ENCODE measurements at places on chromosomes 7 and 10.
A peak's percentile ranks its signal among the peaks of the same experiment; 100 is the strongest.

DNA sequence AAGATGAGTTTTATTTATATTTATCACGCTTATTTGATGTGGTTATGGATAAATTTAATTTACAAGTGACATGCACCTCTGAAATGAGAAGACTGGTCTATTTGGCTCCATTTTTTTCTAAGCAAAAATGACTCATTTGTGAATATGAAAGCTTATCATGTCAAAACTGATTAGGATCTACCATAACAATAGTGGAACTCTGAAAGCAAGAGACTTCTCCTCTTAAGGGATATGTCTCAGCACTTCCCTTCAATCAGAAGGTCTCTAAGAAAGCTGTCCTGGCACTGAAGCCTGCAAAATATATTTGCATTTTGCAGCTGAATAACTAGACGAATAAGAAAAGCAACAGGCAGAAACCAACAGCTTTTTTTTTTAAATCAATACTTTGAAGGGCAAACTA is 12.7 kb downstream of the FAS start:
- no peak for DNase-seq

DNA sequence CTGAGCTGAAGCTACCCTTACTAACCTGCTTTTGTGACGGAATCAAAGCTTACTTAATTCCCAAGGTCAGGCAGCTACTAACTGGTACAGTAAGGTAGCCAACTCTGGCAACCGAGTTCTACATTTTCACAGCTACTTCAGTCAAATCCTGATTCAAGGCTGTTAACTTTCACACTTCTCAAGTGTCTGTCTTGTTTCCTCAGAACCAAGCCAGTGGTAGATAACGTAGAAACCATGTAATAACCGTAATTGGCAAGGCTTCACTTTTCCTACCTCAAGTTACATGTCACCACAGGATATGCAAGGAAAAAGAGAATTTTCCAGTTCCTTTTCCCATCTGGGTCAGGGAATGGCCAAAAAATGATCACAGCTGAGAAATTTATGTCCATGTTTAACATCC is 746.7 kb downstream of the NRG3 start:
- DNase-seq: no peak

DNA sequence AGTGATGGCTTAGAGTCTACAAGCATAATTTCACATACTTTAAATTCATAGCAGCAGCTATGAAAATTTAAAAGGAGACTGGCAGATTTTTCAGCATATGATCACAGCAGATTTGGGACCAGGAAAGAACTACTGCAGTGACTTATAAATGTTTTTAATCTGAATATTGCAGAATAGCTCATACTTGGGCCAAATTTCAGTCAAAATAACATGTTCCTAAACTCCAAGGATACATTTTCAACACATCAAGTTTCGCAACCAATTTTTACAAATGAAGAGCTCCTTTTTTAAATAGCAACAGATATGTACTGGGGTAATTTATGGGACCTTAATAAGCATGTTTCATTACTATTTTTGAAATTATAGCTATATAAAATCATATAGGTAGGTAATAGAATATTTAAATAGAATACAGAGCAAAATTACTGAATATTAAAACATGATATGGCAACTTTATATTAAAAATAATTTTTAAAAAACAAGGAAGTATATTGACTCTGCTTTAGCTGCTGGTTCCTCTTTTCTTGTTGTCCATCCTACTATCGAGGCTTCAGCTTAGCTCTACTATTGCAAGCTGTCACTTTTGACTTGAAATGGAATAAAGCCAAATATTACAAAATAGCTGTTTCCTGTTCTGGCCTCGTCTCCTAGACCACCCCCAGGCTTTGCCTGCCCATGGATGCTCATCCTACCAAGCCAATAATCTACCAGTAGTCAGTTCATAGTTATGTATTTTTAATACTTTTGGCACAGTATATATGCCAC is 123.1 kb downstream of the NRBF2 start:
- no peak for DNase-seq

GRCh38 chr7:152313217-152313616 is 122.6 kb downstream of the KMT2C start:
- DNase-seq: no peak

GRCh38 chr7:136976504-136977251 is 108.2 kb downstream of the CHRM2 start:
- no peak for DNase-seq

DNA sequence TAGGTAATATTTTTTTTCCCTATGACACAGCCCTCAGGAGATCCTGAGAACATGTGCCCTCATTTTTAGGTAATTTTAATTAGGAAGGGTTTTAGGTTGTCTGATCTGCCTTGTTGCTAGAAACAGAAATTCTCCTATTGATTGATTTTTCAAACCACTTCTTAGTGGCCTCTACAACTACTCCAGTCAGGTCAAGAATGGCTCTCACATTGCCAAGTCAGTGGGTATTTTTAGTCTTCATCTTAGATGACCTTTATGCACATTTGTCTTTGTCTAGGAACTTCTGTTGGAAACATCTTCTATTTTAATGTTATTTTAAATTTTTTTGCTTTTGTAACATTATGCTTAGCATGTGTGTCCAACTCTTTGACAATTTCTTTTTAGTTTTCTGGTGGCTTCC is 162.3 kb downstream of the MLLT10 start:
- no peak for DNase-seq

GRCh38 chr7:85239109-85239508 is 52.3 kb upstream of the SEMA3D start:
- no peak for DNase-seq

DNA sequence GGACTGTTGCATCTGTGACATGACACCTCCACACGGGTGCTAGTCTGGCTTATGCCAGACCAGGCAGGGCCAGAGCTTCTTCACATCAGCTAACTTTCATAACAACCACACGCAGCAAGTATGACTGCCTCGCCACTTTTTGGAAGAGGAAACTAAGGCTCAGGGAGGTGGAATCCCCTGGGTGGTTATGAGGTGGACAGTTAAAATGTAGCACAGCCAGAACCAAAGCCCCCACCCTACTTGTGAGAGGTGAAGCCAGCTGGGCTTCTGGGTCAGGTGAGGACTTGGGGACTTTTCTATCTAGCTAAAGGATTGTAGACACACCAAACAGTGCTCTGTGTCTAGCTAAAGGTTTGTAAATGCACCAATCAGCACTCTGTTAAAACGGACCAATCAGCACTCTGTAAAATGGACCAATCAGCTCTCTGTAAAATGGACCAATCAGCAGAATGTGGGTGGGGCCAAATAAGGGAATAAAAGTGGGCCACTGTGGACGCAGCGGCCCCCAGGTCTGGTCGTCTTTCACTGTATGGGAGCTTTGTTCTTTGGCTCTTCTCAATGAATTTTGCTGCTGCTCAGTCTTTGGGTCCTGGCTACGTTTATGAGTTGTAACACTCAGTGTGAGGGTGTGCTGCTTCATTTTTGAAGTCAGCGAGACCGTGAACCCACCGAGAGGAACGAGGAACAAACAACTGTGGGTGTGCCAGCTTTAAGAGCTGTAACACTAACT is 171.0 kb downstream of the PTPN20 start:
- no peak for DNase-seq

DNA sequence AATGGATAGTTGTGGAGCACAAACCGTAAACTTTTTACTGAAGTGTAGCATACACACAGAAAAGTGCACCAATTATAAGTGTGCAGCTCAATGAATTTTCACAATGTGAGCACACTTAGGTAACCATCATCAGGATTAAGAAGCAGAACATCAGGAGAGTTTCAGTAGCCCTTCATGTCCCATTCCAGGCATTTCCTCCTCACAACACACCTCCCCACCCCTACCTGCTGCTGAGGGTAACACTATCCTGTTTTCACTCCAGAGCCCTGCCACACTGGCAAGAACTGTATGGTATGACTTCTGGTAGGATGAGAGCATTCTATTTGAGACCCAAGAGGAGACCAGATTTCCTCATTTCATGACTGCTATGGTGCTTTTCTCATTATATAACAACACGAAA is 166.5 kb downstream of the PPP1R3A start:
- DNase-seq: no peak

- peak; percentile 99 for DNase-seq
These were observed 6.9 kb upstream of the HYCC1 start for GRCh38 chr7:23020742-23021401.

- no peak for DNase-seq
These were observed 373.3 kb upstream of the PRKCQ start for GRCh38 chr10:6953271-6953801.

DNA sequence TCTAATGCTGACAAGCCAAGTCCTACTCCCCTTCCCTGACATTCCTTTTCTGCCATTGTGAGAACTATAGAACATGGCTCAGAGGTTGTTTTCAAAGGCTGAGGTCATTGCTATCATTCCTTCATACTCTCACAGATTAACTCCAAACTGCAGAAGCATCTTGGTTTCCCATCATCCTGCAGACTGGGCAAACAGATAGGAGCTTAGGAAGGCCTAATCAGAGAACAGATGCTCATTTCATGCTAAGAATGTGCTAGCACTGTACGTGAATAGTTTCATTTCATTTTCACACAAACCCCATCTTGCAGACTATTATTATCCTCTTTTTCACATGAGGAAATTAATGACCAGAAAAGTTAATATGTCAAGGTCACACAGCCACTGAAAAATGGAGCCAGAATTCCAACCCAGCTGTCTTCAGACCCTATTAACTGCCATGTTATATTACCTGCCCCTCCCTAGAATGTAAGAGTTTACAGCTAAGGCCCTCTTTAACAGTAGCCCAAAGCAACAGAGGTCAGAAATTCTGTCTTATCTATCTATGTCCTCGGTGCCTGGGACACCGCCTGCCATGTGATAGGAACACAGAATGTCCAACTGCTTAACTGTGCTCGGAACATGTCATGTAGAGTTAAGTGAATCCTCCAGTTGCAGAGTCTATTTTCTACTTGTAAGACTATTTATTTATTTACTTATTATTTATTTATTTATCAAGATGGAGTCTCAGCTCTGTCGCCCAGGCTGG is 2.9 kb upstream of the LCOR start:
- no peak for DNase-seq

- no peak for DNase-seq
These were observed 54.5 kb downstream of the GSDME start for GRCh38 chr7:24702755-24703154.

DNA sequence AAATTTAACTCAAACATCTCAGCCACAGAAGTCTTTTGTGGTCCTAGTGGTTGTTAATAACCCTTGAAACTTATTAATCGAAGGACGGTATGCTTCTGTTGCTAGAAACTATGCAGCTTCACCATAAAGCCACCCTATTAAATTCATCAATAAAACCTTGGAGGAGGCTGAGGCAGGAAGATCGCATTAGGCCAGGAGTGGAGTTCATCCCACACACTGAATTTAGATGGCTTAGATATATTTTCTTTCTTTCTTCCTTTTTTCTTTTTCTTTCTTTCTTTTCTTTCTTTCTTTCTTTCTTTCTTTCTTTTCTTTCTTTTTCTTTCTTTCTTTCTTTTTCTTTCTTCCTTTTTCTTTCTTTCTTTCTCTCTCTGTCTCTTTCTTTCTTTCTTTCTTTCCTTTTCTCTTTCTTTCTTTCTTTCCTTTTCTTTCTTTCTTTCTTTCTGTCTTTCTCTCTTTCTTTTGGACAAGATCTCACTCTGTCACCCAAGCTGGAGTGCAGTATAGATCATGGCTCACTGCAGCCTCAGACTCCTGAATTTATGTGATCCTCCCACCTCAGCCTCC is 30.9 kb upstream of the CASD1 start:
- DNase-seq: no peak

DNA sequence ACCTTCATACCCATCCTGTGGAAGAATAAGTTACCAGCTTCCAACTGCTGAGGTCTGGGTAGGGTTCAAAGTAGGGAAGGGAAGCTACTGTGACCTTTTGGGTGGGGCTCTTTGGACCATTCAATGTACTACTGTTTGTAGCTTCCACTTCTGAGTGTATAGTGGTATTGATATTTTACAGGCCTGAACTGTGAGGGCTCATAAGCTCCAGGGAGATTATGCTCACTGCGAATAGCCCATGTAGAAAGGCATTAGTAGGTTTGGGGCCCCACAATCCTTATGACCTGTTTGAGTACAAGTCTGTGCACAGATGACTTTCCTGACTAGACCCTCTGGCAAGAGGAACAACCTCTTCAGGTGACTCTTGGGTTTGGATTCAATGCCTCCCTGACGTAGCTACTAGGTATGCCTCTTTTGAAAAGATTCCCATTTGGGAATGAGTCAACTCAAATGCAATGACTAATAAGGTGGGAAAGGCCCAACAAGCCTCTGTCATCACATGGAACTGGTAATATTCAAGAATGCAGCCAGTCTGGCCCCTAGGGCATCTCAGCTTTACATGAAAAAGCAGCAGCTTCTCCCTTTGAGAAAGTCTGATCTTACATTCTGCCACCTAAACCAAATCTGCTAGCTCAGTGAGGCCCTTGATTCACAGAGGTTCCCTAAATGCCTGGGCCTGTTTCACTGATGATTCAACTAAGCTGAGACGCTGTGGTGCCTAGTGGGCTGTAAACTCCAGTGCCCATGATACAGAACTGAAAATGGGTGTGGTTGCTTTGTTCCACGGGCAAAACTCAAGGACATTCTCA is 79.8 kb downstream of the ABI1 start:
- DNase-seq: peak; percentile 65

DNA sequence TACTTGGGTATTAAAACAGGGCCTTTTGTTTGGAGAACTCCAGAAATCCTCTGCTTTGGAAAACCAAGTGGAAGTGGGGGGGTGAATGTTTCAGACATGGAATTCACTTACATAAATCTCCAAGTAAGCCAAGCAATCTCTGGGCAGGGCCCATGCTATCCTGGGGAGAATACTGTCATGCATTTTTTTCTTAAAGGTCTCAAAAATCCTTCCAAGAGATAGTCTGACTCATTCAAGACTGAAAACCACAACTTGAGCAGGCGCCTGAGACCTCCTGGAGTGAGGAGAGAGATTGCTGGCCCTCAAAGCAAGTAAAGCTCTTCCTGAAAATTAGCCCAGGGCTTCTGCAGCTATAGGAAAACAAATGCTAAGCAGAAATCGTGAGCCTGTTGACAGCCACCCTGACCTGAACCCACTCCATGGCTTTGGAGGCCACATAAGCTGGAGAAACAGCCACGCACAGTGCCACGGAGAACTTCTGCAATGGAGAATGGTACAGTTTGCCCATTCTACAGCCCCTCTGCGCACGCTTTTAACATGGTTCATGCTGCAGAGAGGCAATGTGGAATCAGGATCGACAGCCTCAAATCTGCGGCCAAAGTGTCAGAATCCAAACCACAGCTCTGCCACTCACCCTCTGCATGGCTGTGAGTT is 203.1 kb upstream of the AUTS2 start:
- DNase-seq: no peak

DNA sequence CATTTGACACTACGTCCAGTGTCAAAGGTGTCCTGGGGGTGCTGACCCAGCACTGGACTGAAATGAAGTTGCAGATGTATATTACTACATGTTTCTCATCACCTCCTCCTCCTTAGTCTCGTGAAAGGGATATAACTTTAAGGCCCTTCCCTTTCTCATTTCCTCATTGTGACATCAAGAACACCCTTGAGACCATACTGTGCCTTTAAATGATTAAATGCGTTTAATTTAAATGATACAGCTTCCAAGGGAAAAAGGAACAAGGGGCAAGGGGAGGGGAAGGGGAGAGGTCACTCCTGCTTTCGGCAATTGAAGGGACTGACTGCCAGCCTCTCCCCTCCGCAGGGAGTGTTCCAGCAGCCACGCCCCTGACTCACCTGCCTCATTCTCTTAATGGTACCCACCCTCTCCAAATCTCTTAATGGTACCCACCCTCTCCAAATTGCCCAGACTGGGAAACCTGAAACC is 80.5 kb upstream of the KMT2E start:
- DNase-seq: no peak

All from HS-5 (cell line).